Osteoblast (primary cell): ENCODE measurements at places on chromosomes 16 and 17. TPM values are rescaled to one million over a fixed set of nuclear protein-coding genes. Genes with fewer than 3 reads are reported as not detected.

- no peak for DNase-seq
- peaks cover 6% of the 10 kb centered on the region for H3K36me3 ChIP-seq
- peaks cover 10% of the 10 kb centered on the region for H3K4me1 ChIP-seq
- H3K27ac ChIP-seq, result no peak overlapping the region
Observed at GRCh38 chr17:78044280-78044835, 84.2 kb downstream of the TMC6 start.

GRCh38 chr16:73735018-73735417 is 561.6 kb upstream of the PSMD7 start:
- peaks cover 10% of the 10 kb centered on the region for H3K4me1 ChIP-seq
- no peaks in the 10 kb centered on the region for H3K36me3 ChIP-seq
- no peak for DNase-seq
- no peak overlapping the region for H3K27ac ChIP-seq
- no peaks in the 10 kb centered on the region for H3K27me3 ChIP-seq
- H3K4me3 ChIP-seq, result no peak overlapping the region

DNA sequence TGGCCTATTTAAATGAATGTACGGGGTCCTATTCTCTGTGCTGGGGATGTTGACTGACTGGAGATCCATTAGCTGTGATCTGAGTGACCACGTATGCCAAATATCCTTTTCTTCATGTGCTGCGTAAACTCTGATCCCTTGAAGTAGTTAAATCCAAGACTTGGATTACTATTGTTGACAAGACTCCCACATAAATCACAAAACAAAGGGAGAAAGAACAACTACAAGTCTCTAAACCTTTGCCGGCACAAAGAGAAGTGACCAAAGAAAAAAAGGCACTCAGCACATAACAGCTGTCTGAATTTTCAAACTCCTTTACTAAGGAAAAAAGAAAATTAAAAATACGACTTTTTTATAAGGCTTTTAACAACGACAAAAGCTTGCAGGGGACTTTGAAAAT is 559.9 kb upstream of the CDH8 start:
- DNase-seq, result no peak
- no peak overlapping the region for H3K27ac ChIP-seq
- no peak overlapping the region for H3K4me3 ChIP-seq
- no peaks in the 10 kb centered on the region for H3K27me3 ChIP-seq

- peak; percentile 87 for DNase-seq
- no peak overlapping the region for H3K27ac ChIP-seq
- no peaks in the 10 kb centered on the region for H3K36me3 ChIP-seq
- H3K4me1 ChIP-seq, result peaks cover 12% of the 10 kb centered on the region
Observed at GRCh38 chr17:8016632-8017424, 14.4 kb downstream of the GUCY2D start.

- H3K36me3 ChIP-seq, result no peaks in the 10 kb centered on the region
- no peak overlapping the region for H3K27ac ChIP-seq
- no peaks in the 10 kb centered on the region for H3K27me3 ChIP-seq
Observed at GRCh38 chr17:11495613-11496012, 102.7 kb upstream of the DNAH9 start.

DNA sequence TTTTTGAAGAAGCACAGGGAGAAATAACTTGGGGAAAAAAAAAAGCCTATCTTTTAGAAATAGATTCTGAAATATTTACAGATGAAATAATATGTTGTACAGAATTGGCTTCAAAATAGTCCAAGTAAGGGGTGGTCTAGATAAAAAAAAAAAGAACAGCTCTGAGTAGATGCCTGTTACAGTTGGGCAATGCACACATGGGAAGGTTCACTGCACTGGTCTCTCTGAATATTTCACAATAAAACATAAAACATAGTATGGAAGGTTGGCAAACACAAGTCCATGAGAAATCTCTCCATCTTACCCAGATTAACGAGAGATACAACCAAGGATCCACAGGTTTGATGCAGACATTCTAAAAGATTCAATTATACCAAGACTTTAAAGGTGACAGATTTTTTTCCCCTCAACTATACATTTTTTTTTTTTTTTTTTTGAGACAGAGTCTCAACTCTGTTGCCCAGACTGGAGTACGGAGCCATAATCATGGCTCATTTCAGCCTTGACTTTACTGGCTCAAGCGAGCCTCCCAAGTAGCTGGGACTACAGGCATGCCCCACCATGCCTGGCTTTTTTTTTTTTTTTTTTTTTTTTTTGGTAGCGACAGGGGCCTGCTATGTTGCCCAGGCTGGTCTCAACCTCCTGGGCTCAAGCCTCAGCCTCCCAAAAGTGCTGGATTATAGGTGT is 58.0 kb downstream of the KANSL1 start:
- no peak overlapping the region for H3K27ac ChIP-seq
- DNase-seq, result no peak

- peak overlapping the region; percentile 43 for H3K27ac ChIP-seq
- no peak for DNase-seq
- H3K4me1 ChIP-seq, result peaks cover 12% of the 10 kb centered on the region
Observed at GRCh38 chr17:64150237-64151015, 20.5 kb upstream of the ERN1 start.

Gene KRTAP4-1
- total RNA-seq, result not detected in 2 replicates

Gene GID4
- total RNA-seq, result 13.0 and 13.3 TPM in 2 replicates

Gene SMPD3
- total RNA-seq, result 0.72 TPM in 1 of 2 replicates, not detected in the other

Gene GNGT2
- total RNA-seq, result not detected in 2 replicates

Gene CHST4
- total RNA-seq, result not detected in 2 replicates

Gene TP53TG3
- total RNA-seq, result 0.36 TPM in 1 of 2 replicates, not detected in the other

Gene OR2C1
- total RNA-seq, result 0.29 TPM in 1 of 2 replicates, not detected in the other
